ENCODE measurements at places on chromosomes 6 and 20. TPM values are rescaled to one million over a fixed set of nuclear protein-coding genes. Genes with fewer than 3 reads are reported as not detected.

GRCh38 chr6:118320652-118321051 lies 227.4 kb upstream of the PLN start:
- no peak overlapping the region for H3K4me3 ChIP-seq
- peaks cover 3% of the 10 kb centered on the region for H3K27me3 ChIP-seq
- H3K27ac ChIP-seq = no peak overlapping the region
- H3K36me3 ChIP-seq = no peaks in the 10 kb centered on the region
- no peaks in the 10 kb centered on the region for H3K4me1 ChIP-seq

PI16 gene
- 7.3 TPM for total RNA-seq

DNA sequence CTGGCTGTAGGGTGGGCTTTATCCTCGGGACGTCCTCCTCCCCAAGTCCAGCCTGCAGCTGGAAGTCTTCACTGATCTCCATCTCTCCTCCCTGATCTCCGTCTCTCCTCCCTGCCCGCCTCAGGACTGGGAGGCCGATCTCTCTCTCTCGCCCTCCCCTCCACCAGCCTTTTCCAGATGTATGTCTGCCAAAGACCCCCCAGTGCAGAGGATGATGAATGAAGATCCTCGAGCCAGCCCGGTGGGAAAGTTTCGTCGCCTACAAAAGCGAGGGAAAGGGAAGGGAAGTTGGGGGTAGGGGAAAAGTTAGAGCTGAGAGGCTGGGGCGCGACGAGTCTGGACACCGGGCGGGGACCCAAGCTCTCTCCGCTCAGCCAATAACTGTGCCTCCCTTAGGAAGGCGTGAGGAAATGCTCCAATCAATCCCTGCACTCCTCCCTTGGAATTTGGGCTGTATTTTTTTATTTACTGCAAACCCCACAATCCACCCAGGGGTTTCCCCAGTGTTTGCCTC lies 595 bp upstream of the SRF start:
- peaks cover 30% of the 10 kb centered on the region for H3K36me3 ChIP-seq
- DNase-seq = no peak
- peak overlapping the region; percentile 87 for H3K4me3 ChIP-seq
- H3K27ac ChIP-seq = peak overlapping the region; percentile 88
- H3K4me1 ChIP-seq = peaks cover 39% of the 10 kb centered on the region
- H3K27me3 ChIP-seq = no peaks in the 10 kb centered on the region

GRCh38 chr6:149181304-149181703 lies 136.2 kb upstream of the TAB2 start:
- no peak overlapping the region for H3K4me3 ChIP-seq
- peaks cover 5% of the 10 kb centered on the region for H3K4me1 ChIP-seq
- H3K27me3 ChIP-seq = no peaks in the 10 kb centered on the region
- DNase-seq = no peak
- H3K36me3 ChIP-seq = peaks cover 59% of the 10 kb centered on the region

PKIB gene
- 0.86 TPM for total RNA-seq

NR2E1 gene
- total RNA-seq = not detected

DNA sequence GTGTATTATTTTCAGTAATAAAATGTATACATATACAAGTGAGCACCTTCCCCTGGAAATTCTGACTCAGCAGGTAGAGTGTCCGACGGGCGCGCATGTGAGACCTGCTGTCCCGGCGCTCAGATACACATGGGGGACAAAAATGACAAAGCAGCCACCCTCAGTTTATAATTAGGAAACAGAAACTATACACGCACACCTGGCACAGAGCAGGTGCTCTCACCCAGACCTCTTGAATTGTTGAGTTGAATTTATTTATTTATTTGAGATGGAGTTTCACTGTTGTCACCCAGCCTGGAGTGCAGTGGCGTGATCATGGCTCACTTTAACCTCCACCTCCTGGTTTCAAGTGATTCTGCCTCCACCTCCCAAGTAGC lies 180.4 kb downstream of the ZDHHC14 start:
- DNase-seq = no peak
- H3K27ac ChIP-seq = no peak overlapping the region
- no peak overlapping the region for H3K4me3 ChIP-seq
- H3K27me3 ChIP-seq = peaks cover 8% of the 10 kb centered on the region
- peaks cover 52% of the 10 kb centered on the region for H3K4me1 ChIP-seq
